ENCODE measurements at places on chromosomes 4 and X. TPM values are rescaled to one million over a fixed set of nuclear protein-coding genes. Genes with fewer than 3 reads are reported as not detected.

DNA sequence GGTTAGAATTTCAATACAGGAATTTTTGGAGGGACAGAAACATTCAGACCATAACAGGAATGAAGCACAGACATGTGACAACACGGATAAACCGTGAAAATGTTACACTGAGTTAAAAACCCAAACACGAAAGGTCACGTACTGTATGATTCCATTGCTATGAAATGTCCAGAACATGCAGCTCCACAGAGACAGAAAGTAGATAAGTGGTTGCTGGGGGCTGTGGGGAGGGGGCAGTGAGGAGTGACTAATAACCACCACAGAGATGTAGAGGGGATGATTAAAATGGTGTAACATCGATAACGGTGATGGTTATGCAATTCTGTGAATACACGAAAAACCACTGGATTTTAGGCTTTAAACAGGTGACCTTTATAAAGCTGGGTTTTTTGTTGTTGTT lies 8.3 kb downstream of the GPR143 start:
- no peak for DNase-seq

DNA sequence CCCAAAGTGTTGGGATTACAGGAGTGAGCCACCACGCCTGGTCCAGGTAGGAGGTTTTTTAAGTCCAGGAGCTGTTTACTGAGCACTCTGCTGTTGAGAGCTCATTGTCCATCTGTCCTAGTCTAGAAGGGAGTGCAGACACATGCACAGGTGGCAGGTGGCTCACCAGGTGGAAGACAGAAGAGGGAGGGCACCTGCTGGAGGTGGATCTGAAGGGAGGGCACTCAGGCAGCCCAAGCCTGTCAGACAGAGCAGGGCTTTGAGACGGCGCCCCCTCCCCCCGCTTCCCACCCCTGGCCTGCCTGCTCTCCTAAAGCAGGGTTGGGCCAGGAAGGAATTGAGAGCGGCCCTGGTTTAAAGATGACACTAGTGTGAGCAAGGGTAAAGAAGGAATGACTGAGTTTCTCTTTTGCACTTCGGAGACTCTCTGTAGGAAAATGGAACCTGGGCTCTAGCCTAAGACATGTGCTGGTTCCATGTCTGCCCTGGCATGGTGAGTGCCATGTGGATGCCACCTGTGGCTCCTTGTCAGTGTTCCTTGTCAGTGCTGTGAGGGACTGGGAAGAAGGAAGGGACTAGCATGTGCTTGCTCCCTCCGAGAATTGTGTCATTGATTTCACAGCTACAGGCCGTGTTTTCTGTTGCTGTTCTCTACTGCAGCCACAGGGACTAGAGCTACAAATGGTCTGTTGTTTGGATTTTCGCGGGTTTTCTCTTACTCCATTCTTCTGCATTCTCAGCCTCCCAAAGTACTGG lies 108.6 kb downstream of the TNIP2 start:
- no peak for DNase-seq

DNA sequence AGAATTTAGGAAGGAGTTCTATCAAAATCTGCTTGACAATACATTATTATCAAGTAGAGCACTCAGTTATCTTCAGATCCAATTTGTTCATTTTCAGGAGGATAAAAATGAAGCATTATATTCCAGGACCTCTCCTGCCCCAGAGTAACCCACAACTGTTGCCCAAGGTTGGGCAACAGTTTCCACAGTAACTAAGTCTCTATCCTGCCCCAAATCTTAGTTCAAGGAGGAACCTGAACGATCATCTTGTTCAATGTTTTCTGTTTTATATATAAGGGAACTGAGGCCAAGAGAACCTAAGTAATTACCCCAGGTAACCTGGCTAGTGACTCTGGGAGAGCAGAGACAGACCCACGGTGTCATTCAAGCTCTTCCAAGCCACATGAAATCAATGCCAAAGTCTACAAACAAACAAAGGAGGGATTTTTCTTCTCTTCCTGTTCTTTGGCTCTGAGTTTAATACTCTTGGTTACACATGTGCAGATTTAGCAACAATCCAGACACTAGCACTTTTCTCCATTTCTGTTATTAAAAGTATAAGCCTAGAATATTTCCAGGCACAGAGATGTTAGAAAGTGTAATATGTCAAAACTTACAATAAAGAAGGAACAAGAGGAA lies 105.6 kb downstream of the C4orf51 start:
- no peak for DNase-seq

DNA sequence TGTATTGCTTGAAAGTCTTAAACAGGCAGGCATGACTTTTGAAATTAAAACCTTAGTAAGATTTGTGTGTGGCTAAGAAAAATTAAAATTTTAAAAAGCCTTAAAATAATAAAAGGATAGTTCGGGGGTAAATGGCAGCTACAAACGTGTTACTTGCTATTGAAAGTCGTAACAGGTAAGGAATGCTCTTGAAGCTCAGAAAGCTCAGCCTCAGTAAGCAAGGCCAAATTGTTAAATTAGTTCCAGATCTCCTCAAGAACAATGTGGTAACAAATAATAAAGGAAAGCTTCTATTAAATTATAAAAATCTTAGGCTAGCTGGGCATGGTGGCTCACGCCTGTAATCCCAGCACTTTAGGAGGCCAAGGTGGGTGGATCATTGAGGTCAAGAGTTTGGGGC lies 25.5 kb downstream of the PRMT9 start:
- DNase-seq: no peak

- no peak for DNase-seq
These were observed 486.0 kb upstream of the CTSO start for GRCh38 chr4:156439576-156440200.

The AFF2 gene
- total RNA-seq: 1.8 TPM

The FANCB gene
- total RNA-seq: 0.51 TPM

The PRAF2 gene
- 39.1 TPM for total RNA-seq

The P2RY10 gene
- not detected for total RNA-seq

The SLC16A2 gene
- total RNA-seq: 4.4 TPM

All from uterus (tissue), 4 donors.